Tibial nerve (tissue), 4 donors: ENCODE measurements at places on chromosomes 7 and 10. TPM values are rescaled to one million over a fixed set of nuclear protein-coding genes. Genes with fewer than 3 reads are reported as not detected.

The CAV2 gene
- 144 TPM for total RNA-seq

The PSTK gene
- 1.8 TPM for total RNA-seq

The MRC1 gene
- total RNA-seq = 49.2 TPM

DNA sequence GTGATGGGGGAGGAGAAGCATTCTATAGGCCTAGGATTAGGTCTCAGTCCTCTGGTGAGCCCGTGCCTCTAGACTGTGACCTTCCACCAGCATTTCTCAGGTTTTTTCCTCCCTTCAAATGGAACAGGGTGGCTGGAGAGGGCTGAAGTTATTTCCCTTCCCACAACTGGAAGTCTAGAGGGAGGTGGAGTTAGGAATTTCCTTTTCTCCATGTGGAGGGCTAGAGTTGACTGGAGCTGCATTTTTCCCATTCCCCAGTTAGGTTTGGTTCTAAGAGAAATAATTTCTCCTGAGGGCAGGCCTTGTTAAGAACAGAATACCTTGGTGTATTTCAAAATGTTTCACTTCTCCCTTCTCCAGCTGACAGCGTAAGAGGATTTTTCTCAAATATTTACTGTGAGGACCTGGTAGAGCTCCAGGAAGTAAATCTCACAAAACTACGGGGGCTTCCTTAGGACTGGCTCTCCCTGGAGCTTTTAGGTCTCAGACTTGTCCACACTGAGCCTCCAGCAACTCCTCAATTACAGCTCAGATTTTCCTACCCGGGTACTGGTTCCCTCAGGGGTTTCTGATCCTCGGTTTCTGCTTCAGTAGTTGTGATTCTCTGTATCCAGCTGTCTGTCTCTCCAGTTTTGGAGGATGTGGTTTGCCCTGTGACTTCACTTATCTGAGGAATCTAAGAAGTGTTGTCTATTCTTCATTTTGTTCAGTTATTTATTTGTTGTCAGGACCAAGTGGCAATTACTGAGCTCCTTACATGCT is 6.0 kb upstream of the REEP3 start:
- DNase-seq = no peak

- no peak for DNase-seq
Observed at GRCh38 chr10:61313460-61313859, 139.7 kb downstream of the TMEM26 start.

The FKBP9 gene
- 262 TPM for total RNA-seq

DNA sequence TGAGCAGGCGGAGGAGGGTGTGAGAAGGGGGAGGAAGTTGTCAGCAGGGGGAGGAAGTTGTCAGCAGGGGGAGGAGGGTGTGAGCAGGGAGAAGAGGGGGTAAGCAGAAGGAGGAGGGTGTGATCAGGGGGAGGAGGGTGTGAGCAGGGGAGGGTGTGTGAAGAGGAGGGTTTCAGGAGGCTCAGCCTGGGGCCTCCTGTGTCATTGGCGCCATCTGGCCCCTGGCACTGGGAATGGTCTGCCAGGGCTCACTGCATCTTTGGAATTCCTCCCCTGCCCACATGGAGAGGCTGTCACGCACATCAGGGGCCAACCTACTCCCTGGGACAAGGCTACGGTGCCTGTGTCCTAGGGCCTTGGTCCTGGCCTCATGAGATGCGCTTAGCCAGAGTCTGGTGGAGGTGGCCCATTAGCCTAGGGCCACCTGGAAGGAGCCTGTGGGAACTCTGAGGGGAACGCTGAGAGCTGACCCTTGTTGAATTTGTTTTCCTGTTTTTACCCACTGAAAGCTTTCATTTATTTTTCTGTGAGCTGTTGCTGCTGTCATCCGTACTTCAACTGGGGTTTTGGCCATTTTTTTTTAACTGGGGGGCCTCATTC is 18.0 kb downstream of the CAMK2B start:
- no peak for DNase-seq

- DNase-seq = no peak
Observed at GRCh38 chr7:90715067-90715466, 118.9 kb downstream of the CDK14 start.

DNA sequence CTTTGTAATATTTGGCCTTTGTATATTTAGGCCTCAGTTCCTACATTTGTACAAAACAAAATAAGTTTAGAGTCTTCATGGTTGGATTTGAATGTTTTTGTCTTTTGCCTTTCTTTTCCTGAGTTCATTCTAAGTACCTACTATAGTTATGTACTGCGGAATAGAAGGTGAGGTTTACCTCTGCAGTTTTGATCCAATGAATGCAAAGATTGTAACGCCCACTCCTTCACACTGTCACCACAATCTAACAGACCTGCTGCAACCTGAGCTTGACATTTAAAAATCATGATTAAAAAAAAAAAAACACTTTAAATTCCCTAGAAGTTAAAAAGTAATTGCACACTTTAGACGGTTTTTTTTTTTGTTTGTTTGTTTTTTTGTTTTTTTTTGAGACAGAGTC is 145.0 kb downstream of the CALCR start:
- no peak for DNase-seq

GRCh38 chr10:125203186-125203800 is 42.9 kb upstream of the CTBP2 start:
- DNase-seq = no peak

The GIMAP8 gene
- total RNA-seq = 6.3 TPM

The ZNF789 gene
- 12.6 TPM for total RNA-seq

DNA sequence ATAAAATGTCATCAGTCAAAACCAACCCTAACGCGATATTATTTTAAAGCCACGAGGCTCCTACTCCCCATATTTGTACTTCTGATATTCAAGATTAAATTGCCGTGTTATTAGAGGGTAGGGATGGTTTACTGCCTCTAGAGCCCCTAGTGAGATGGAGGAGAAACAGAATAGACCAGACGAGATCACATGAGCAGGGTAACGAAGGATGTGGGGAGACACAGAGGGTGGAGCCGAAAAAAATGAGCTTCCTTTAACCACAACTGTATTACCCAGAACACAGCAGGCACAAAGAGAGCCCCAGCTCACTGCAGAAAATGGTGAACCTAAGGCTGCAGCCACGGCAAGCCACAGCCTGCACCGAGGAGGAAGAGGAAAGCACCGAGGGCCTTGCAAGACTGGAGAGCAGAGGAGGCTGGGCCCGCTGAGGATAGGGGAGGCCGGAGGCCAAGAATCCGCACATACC is 14.3 kb downstream of the ZC3HAV1 start:
- no peak for DNase-seq

GRCh38 chr7:33722383-33723101 is 182.8 kb upstream of the BMPER start:
- no peak for DNase-seq
